ENCODE measurements at places on chromosomes 13 and 19.

DNA sequence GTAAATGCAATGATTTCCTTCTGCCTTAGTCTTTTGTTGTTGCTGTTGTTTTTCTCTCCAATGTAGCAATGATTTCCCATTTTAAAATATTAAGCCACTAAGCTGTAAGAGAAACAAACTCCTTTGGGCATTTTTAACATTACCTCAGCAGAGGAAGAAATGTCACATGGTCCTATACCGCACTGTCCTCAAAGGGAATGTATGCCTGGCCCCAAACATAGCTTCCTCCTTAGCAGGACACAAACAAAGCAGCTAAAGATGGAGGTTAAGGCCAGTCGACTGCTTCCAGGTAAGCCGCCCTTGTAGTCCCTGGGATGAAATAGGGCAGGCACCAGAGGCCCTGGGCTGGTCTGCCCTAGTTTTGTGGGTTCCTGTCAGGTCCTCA is 249.0 kb downstream of the TSHZ3 start:
- DNase-seq = no peak

GRCh38 chr19:52946322-52947310 is 16.1 kb downstream of the ZNF816 start:
- peak; percentile 48 for DNase-seq

- DNase-seq = no peak
Observed at GRCh38 chr13:25873242-25873612, 178.6 kb downstream of the SHISA2 start.

GRCh38 chr13:98500963-98501421 is 75.9 kb downstream of the STK24 start:
- no peak for DNase-seq
